ENCODE measurements at places on chromosomes 2 and 18.

DNA sequence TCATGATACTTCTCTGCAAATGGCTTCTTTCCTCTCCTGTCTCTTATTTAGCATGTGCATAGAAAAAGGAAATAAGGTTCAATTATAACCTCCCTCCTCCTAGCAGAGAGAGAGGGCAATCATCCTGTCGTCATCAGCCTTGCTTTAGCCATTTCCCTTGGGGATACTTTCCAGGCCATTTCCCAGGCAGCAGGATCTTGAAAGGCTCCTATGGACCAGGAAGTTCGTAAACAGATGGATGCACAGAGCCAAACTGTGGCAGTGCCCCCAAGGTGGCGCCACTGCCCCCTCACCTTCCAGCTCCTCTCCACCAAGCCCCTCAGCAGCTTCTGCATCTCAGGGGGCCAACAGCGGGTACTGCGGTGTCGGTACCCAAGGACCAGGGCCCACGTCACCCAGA lies 157.4 kb downstream of the DTNA start:
- DNase-seq = peak; percentile 75

DNA sequence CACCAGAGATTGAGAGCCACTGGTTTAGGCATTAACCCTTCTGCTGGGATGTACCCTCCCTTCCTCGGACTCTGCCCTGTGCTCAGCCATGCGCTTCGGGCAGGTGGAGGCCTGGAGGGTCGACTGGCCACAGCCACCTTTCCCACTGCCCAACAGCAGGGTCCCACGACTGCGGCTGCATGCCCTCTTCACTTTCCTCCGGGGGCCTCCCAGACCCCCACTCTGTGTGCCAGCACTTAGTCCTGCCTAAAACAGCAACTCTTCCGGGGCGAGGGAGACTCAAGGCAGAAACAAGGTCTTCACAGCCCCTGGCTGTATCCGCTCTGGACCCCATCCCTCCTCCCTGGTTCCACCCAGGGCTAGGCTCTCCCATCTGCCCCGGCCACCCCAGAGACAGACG lies 31.3 kb upstream of the BIN1 start:
- DNase-seq = no peak

- no peak for DNase-seq
Observed at GRCh38 chr2:205115511-205115910, 566.8 kb upstream of the NRP2 start.

- DNase-seq = peak; percentile 43
Observed at GRCh38 chr2:190451561-190452176, 43.5 kb downstream of the MFSD6 start.

DNA sequence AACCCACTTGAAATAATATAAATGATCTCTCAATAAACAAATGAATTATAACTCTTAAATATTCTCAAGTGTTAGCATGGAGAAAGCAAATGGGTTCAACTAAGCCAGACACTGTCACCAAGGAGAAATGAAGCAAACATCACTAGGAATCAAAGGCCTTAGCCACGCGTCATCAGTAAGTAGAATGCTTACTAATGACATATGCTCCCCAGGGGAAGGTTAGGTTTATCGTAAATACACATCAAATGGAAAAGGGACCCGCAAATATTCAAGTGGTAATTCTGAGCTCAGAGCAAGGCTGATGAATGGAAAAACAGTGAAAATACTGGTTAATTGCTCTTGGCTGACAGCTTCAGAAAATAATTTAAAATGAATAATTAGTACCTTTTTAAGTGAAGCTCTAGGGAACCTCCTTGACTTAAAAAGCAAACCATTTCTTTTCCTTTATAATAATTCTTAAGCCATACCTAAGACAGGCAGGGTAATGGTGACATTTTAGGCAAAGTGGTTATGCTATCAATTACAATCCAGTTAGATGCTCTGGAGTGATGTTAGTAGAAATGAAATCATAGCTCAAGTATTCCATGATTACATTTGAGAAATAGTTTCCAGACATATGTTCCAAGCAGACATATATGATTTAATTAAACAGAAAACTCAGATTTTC lies 101.5 kb downstream of the ALPK2 start:
- no peak for DNase-seq

- no peak for DNase-seq
Observed at GRCh38 chr2:152716805-152717227, 445 bp downstream of the PRPF40A start.

GRCh38 chr2:158745067-158745865 lies 49.9 kb upstream of the DAPL1 start:
- peak; percentile 68 for DNase-seq

DNA sequence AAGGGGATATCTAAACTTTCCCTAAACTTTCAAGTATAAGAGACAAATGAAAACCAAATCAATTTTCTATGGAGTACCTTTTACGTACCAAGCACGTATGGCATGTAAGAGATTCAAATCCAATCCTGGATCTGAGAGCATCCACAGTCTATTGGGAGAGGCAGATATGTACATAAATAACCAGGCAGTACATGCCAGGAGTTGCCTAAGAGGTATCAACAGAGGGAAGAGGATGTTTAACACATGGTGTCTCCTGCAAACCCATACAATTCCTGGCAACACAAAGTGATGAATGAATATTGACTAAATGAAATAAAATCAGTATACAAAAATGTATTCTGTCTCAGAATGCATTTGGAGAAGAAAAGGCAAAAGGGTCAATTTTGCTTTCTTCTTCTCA lies 116.6 kb downstream of the PIGN start:
- no peak for DNase-seq

GRCh38 chr2:205730191-205730590 lies 47.9 kb downstream of the NRP2 start:
- no peak for DNase-seq

GRCh38 chr2:127072396-127072795 lies 34.6 kb downstream of the BIN1 start:
- DNase-seq = no peak

DNA sequence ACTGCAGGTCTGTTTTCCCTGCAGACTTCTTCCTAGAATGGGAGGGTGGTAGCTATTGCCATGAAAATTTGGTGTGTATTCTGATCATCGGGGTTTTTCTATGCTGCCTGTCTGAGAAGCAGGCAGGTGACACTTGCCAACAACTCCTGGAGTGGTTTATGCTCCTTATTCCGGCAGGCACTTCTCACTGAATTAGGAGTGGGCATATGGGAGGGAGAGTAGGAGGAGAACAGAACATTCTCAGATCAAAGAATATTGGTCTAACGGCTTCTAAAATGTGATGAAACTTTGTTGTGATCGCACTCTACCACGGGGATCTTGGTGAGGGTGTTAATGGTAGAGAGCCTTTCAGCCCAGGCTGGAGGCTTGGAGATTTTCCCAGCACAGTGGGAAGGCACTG lies 480.8 kb downstream of the PLCL1 start:
- DNase-seq = no peak

- DNase-seq = no peak
Observed at GRCh38 chr2:120275617-120276400, 23.2 kb downstream of the RALB start.

DNA sequence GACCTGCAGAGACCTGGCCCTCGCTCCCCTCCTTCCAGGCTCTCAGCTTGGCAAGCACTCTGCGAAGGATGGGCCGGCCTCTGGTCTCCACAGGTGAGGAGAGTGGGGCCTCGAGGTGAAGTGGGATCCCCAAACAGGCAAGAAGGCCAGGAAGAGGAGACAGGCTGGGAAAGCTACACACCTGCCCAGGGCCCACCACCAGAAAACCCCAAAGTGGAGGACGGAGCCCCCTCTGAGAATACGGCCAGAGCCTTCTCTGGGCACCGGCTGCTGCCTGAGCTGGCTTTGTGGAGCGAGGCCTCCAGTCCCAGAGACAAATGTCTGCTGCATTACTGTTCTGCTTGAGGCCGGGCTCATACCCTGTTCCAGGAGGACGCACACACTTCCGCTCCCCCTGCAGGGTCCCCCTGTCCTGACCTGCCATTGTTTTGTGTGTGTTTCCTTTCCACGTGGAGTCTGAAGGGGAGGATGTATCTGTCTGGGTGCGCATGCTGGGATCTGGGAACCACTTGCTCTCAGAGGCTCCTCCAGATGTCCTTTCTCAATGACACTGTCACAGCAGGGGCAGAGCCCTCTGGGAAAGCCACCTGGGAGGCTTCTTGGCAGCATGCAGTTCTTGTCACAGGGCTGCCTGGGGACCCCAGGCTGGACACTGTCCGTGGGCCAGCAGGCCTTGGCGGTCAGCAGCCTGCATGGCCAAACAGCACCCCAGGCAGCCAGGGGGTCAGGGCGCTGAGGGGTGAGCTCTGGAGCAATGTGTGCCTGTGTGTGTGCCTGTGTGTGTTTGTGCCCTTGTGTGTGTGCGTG lies 20.8 kb downstream of the KCNF1 start:
- peak; percentile 5 for DNase-seq

DNA sequence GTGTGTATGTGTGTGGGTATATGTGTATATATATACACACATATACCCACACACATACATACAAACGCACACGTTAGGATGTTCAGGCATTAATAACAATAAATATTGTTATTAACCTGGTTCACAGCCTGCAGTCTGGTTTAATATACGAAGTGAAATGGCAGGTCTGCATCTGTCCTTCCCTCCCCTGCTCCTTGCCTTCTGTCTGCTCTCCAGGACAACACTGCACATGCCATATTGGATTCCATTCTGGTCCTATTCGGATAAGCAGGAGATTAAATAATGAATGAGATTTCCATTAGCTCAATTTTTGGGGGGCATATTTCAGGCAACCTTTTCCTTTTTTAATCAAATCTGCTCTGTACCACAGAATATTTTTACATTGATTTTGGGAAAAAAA lies 158.0 kb downstream of the CELF4 start:
- DNase-seq = no peak

DNA sequence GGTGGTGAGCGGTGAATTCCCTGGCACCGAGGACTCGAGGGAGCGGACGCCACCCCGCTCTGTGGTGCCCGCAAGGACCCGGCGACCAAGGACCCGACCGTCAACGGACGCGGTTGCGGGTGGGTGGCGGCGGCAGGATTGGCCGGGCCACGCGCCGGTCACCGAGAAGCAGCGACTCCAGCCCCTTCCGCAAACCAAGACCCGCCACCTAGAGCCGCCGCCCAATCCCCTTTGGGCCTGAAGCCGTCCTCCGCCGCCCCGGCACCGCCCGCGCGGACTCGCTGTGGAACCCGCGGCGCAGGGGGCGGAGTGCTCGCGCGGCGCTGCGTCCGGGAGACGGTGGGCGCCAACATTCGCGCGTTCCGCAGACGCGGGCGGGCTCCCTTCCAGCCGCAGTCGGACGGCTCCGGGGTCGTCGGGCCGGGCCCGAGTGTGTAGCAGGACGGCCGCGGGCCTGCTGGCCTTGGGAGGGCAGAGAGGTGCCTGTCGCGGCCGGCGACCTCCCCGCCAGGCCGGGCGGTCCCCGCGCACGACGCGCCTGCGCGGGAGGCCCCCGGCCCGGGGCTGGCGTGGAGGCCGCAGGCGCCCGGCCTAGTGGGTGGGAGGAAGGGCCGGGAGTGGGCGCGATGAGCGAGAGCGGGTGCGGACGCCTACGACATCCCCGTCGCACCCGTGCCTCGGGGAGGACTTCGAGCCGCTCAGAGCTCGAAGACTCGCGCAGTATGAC lies at the start of the genes FAM228B and PFN4:
TSS of gene FAM228B (plus strand) at position 275 of the 727 bp plus-strand sequence. CDS start 893 bp downstream, outside the sequence.
TSS of gene PFN4 (minus strand) at position 140 of the 727 bp plus-strand sequence. CDS start 799 bp downstream, outside the sequence.
- DNase-seq = peak; percentile 96

- no peak for DNase-seq
Observed at GRCh38 chr2:197090742-197091367, 164.3 kb upstream of the PGAP1 start.

GRCh38 chr2:129975016-129975774 lies 4.3 kb upstream of the RAB6C start:
- peak; percentile 42 for DNase-seq

- peak; percentile 93 for DNase-seq
Observed at GRCh38 chr2:237967463-237967951, 693 bp downstream of the UBE2F start.

- no peak for DNase-seq
Observed at GRCh38 chr18:77377813-77378212, 128.2 kb downstream of the GALR1 start.

- peak; percentile 37 for DNase-seq
Observed at GRCh38 chr18:80225685-80226084, 21.6 kb downstream of the PARD6G start.

GRCh38 chr2:201807452-201807999 lies 1.2 kb downstream of the CDK15 start:
- DNase-seq = peak; percentile 90

DNA sequence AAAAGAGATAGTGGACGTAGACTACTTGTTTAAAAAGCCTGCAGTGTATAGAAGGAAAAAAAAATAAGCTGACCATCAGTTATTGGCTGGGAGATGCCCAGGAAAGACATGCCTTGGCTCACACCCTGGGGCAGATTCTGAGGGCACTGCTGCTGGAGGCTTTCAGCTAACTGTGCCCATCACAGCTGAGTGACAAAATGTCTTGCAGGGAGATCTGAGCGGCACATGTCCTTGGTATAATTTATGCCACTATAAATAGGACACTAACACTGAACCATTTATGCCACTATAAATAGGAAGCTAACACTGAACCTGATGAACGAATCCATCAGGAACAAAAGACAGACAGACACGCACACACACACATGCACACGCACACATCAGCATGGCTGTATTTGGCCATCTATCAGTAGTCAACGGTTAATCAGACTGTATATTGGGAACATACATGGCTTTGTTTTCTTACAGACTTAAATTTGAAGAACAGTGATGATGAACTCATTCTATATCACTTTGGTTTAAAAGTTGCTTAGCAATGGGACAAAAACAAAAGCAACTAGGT lies 68.2 kb upstream of the NOSTRIN start:
- DNase-seq = no peak

- peak; percentile 88 for DNase-seq
Observed at GRCh38 chr2:216583147-216583546, 50.1 kb upstream of the IGFBP2 start.

GRCh38 chr2:134178138-134178877 lies 75.6 kb upstream of the MGAT5 start:
- no peak for DNase-seq

- DNase-seq = no peak
Observed at GRCh38 chr18:55386545-55386944, 201.4 kb downstream of the TCF4 start.

DNA sequence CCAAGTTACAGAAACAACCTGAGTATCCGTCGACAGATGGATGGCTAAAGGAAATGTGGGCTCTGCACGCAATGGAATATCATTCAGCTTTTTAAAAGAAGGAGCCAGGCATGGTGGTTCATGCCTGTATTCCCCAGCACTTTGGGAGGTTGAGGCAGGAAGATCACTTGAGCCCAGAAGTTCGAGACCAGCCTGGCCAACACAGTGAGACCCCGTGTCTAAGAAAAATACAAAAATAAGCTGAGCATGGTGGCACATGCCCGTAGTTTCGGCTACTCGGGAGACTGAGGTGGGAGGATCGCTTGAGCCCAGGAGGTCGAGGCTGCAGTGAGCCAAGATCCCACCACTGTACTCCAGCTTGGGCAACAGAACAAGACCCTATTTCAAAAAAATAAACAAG lies 34.3 kb downstream of the TCF7L1 start:
- DNase-seq = no peak

- DNase-seq = no peak
Observed at GRCh38 chr2:73611193-73611592, 31.0 kb downstream of the NAT8 start.

- peak; percentile 81 for DNase-seq
Observed at GRCh38 chr2:65430603-65431420, 1.6 kb downstream of the SPRED2 start.

All from osteoblast (primary cell).